ENCODE measurements at places on chromosomes 4 and X.

GRCh38 chrX:85620466-85620865 is 241.0 kb upstream of the POF1B start:
- DNase-seq = no peak

GRCh38 chrX:49184294-49185281 is 1.6 kb downstream of the PRICKLE3 start:
- peak; percentile 78 for DNase-seq

- DNase-seq = no peak
Observed at GRCh38 chr4:1023895-1024740, 12.7 kb downstream of the FGFRL1 start.

- DNase-seq = no peak
Observed at GRCh38 chrX:16825264-16826035, 39.2 kb downstream of the TXLNG start.

- DNase-seq = no peak
Observed at GRCh38 chr4:159019356-159019755, 83.5 kb upstream of the RAPGEF2 start.

DNA sequence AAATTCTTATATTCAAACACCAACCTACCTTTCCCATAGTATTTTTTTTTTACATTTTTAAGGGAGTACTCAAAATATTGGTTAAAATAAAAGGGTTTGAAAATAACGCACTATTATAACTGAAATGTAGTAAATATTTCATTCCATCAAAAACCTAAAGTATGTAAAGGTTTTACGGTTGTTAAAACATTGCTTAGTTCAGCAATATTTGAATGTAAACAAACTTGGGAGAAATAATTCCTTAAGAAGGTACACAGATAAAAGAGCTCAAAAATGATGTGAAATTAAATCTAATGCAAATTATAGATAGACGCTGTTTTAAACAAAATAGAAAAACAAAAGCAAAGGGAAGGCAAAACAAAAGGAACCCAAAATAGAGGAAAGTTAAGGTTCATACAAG is 1476.9 kb downstream of the PCDH18 start:
- DNase-seq = no peak

GRCh38 chrX:17703201-17703600 is 34.1 kb upstream of the SCML1 start:
- DNase-seq = no peak

DNA sequence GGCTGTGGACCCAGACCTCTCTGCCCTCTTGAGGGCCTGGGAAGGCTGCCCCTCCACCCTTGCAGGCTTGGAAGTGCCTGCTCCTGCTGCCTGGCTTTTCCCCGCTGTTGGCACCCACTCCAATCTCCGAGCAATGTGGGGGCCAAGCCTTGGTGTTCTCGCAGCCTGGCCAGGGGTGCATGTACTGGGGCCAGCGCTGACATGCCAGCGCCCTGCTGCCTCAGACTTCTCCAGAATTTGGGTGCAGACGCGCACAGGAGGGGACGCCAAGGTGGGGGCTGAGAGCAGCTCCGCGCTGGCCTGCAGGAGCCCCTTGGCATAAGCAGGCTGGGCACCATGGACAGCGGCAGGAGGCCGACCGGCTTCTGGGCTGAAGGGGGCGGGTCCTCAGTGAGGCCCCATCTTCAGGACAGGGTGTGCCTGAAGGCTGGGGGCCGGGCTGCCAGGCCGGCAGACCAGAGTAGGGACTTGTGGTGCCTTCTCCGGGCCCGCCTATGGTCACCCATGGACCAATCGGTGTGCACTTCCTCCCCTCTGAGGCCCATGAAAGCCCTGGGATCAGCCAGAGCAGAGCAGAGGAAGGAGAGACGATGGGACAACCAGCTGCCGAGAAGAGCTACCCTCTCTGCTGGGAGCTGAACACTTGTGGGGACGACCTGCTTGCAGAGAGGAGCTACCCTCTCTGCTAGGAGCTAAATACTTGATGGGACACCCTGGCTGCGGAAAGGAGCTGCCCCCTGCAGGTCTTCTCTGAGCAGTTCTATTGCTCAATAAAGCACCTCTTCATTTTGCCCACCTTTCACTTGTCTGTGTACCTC is 118.3 kb downstream of the DNAAF6 start:
- DNase-seq = no peak

- DNase-seq = peak; percentile 39
Observed at GRCh38 chrX:136063340-136064079, 78.3 kb downstream of the SLC9A6 start.

DNA sequence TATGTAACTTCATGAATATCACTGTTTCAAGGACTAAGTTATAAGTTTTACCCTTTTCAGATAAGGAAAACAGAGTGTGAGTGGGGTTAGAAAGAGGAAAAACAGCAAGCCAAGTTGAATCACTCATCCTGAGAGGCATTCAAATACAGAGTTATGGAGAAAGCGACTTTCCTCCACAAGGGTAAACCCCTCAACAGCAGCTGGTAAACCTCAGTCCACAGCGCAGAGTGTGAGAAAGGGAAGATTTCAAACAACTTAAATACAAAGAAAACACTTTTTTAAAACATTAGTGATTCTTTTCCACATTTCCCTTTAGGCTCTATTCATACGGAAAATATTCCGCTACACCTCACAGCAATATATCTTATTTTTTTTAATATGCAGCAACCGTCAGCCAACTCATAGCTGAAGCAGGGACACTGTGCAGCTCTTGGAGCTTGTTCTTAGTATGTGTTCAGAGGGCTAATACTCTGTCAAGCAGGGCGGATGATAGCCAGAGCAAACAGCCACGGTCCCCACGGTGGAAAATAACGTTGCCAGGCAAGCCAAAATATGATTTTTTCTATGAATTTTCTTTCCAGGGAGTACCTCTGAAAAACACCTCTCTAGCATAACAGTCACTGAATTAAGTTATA is 488.9 kb upstream of the FAT1 start:
- DNase-seq = no peak

DNA sequence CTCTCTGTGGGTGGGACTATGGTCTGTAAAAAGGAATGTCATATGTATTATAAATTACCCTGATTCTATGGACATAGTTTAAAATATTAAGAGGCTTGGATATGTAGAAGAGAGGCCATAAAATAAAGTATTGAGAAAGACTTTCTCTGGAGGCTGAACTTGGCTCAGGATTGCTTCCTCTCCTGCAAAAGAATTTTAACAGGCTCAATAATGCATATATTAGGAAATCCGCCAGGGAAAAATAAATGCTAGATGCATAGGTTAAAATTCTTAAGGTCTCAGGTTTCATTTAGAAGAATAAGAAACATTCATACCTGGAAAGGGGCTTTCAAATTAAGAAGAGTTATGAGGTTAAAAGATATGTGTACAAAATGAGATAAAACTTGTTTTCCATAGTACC is 424.3 kb downstream of the ARAP2 start:
- no peak for DNase-seq

DNA sequence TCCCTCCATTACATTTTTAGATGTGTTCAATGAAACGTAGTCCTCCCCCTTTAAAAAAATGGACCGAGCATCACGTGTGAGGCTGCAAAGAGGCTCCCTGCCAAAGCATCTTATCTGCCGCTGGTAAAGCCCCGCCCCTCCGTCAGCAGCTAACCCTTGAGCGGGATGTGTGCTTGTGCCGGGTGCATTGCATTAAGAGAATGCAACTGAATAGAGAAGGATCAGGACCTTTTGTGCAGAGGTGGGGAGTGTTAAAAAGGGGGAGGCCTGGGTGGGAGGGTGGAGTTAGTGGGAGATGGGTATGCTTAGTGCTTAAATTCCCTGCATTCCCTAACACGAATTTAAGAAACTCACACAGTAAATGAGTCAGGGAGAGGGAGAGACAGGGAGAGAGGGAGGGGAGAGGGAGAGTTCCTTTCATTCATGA is 66.0 kb downstream of the TBL1X start:
- no peak for DNase-seq

DNA sequence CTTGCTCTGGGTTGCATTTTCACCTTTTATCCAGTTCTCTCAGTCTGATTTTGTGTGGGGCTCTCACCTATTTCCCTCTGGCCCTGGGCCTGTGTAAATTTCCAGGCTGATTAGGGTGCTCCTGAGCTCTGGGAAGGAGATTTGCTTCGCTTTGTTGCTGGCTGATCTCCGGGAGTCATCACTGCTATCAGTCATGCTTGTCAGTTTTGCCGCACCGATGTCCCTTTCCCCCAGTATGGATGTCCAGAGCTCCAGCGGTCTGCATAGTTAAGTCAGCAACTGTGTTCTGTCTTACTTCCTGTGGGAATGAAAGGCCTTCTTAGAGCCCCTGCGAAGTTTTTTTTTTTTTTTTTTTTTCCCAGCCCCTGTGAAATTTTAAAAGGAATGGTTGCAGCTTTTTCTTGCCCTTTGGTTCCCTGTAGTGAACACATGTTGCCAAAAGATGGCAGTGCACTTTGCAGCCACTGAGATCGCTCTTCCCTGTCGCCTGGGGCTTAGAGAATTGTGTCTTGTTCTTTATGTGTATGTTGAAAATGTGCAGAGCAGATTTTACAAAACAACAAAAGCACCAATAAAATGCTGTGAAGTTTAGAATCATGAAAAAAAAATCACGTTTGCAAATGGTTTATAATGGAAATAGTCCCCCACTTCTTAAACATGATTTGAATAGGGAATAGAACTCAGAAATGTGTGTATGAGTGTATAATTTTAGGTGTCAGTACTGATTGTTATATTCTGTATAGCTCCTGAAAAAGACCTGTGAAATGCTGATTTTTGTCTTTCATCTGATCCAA is 109.1 kb upstream of the SLC4A4 start:
- DNase-seq = peak; percentile 45

GRCh38 chr4:86498863-86499166 is 95.3 kb upstream of the PTPN13 start:
- no peak for DNase-seq

GRCh38 chr4:186058253-186058979 is 10.5 kb upstream of the TLR3 start:
- DNase-seq = peak; percentile 8

DNA sequence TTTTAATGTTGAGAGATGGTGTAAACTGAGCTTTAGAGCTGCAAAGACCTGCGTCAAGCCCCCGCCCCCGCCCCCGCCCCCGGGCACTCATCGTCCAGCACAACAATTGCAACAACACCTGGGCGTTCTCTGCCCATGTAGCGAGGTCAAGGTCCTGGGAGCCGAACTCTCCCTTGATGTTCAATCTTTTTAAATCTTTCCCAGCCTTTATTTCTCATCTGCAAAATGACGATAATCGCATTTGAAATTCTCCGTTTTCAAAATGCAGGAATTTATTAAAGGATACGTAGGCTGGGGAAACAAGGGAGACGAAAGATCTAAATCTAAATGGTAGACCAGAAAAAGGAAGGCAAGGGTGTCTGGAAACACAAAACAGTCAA is 648 bp upstream of the MSMO1 start:
- no peak for DNase-seq

DNA sequence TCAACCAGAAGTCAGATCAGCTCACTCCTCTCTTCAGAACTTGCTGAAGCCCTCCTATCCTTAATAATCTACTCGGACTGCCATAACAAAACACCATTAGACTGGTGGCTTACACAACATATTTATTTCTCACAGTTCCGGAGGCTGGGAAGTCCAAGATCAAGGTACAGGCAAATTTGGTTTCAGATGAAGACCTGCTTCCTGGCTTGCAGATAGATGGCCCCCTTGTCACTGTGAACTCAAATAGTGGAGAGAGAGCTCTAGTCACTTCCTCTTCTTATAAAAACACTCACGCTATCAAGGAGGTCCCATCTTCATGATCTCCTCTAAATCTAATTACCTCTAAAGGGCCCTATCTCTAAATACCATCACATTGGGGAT is 125.1 kb downstream of the CAMK2D start:
- DNase-seq = peak; percentile 30

- DNase-seq = no peak
Observed at GRCh38 chr4:170723171-170723570, 633.4 kb upstream of the AADAT start.

DNA sequence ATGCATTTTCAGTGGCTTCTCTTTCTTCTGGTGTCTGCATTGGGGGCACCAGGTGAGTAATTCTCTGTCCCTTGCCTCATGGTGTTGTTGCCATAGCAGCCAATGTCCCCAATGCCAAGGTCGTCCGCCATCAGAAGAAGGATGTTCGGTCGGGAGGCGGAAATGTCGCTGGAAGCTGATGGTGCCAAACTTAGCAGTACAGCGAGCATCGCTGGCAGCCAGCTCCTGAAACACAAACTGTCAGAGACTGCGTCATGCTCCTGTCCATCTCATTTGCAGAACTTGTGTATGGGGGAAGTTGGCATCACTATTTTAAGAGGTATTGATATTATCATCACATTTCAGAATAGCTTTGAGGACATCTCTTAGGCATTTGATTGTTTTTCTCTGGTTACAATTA is 29.1 kb upstream of the ARSD start:
- no peak for DNase-seq

GRCh38 chr4:153248641-153249198 is 44.5 kb downstream of the TRIM2 start:
- DNase-seq = no peak

- no peak for DNase-seq
Observed at GRCh38 chrX:136906921-136907510, 26.5 kb upstream of the RBMX start.

DNA sequence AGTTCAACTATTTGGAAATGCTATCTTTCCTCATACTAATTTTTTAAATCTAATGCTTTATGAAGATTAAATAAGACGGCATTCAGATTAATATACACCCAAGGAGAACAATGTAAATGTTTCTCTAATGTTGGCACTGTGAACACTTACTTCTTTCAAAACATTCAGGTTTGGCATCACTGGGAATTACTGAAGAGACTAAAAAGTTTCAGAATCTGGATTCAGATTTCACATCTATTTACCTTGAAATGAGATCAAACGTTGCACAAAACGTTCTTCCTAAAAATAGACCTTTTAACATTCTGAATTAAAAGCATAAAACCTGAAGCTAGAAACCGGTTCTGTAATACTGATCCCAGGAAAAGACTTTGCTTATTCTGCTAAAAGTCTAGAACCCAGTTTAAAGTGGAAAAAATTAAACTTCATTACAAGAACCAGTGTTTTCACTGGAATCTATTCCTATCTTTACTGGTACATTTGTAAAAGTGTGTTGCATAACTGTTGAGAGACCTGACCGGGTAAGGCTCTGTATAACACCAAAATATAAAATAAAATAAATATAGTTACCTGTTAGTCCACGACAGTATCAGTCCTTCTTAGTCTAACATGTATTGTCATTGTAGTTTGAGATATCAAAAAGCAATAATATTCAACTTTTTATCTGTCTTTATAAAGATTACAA is 117.4 kb upstream of the MAP9 start:
- DNase-seq = no peak

DNA sequence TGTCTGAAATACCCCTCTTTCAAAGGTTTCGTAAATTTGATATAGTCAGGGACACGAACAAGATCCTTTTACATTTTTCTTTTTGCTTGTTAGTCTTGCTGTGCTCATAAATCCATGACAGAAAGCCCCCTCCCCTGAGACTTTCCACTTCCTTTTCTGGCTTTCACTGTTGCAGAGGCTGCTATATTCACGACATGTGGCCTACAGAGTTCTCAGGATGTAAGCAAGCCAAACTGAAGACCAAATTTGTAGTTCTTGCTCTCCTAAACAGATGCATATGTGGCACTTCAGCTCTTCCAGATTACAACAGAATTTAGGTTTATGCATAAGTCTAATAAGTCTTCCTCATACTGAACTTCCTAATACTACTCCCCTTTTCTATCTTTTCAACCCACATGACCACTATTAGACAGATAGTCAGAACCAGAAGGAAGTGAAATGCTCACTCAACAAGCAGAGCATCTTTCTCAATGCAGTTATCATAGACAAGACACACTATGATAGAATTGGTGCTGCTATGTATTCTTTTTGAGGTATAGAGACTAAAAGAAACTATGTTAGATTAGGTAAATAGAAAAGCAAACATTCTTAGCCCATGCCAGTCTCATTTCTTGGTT is 15.0 kb downstream of the BTK start:
- no peak for DNase-seq

- peak; percentile 40 for DNase-seq
Observed at GRCh38 chr4:40484346-40485090, 145.1 kb downstream of the RBM47 start.
